ENCODE measurements at places on chromosomes 7 and 10.
A peak's percentile ranks its signal among the peaks of the same experiment; 100 is the strongest.

DNA sequence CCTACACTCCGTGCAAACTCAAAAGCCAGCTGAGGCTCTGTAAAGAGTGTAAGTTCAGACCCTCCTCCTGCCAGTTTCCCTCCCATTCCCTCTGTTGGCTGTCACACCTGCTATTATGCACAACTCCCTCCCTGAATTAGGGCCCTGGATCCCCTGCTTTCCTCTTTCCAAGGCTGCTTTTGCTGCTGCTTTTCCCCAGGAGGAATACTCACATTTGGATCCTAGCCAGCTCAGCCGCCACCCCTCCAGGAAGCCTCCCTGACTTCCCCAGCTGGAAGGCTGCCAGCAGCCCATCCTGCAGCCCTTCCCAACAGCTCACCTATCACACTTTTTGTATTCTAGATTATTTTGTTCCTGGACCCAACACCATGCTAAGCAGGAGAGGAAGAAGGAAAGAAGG is 40.9 kb upstream of the WDR11 start:
- no peak for DNase-seq

GRCh38 chr10:77494327-77494726 is 143.3 kb downstream of the KCNMA1 start:
- peak; percentile 45 for DNase-seq

DNA sequence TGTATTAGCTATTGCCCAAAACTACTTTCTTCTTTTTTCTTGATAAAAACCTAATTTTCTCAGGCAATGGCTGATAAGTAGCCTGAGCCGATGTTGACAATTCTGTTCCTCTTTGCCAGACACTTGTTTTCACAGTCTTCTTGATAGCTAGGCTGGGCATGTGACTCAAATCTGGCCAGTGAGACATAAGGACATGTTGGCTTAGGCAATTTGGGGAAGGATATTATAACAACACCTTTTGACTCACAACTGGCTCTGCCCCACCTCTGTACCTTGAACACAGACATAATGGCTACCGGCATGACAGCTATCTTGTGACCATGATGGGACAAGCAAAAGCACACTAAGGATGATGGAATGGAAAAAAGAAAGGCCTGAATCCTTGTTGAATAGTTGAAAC is 72.9 kb upstream of the GPR22 start:
- DNase-seq: no peak

DNA sequence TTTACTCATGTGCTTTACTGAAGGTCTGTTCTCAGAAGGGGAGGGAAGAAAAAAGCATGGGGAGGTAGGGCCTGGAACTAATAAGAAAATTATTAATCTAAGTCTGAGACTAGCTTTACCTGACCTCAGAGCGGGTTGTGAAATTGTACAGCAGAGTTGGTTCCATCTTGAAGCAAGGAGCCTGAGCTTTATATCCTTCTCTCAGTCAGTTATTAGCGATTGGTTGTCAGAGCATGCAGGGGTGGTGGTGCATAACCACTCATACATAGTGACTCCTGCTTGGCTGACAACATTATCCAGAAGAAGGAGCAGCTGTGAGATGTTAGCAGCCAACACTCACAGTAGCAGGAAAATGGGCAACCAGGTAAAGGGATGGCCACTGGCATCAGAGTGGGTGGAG is 976.3 kb upstream of the LRRTM3 start:
- no peak for DNase-seq

DNA sequence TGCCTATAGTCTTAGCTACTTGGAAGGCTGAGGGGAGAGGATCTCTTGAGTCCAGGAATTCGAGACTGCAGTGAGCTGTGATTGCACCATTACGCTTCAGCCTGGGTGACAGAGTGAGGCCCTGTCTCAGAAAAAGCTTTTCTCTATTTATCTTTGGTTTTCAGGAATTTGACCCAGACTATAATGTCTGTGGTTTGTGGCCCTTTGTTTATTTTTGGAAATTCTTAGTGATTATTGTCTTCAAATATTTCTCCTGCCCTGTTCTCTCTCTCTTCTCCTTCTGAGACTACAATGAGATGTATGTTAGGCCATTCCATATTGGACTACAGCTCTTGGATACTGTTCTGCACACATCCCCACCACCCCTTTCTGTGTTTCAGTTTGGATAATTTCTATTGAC is 4.7 kb downstream of the MUC12 start:
- DNase-seq: peak; percentile 18

GRCh38 chr10:112960151-112960681 is 10.2 kb downstream of the TCF7L2 start:
- DNase-seq: peak; percentile 62

GRCh38 chr10:17684537-17684936 is 40.6 kb downstream of the STAM start:
- DNase-seq: no peak

DNA sequence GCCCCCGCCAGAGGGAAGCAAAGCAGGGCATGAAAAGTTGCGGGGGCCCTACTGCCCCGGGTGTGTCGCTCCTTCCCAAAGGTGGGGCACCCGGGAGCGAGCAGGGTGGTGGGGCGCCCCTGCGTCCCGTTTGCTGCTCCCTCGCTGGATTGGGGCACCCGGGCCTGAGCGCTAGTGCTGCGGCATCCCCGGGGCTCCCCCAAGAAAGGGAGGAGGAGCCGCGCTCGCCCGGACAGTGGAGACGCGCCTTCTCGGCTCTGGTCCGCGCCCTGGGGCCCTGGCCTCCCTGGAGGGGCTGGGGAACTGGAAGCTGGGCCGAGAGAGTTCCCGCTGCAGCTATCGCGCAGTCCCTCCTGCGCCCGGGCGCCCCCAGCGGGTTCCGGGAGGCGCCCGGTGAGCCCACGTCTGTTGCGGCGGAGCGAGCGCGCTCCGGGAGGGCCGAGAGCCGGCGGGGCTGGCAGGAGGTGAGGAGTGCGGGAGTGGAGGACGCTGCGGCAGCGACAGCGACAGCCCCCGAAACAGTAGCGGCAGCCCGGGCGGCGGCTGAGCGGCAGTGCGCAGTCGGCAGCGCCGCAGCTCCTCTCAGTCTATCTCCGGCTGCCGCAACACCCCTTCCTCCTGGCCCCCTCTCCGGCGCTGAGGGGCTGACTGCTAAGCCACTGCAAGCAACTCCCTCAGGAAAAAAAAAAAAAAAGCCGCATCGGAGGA is 504 bp upstream of the BMPER start:
- DNase-seq: peak; percentile 28

GRCh38 chr7:138575897-138576428 is 115.9 kb downstream of the TRIM24 start:
- no peak for DNase-seq

DNA sequence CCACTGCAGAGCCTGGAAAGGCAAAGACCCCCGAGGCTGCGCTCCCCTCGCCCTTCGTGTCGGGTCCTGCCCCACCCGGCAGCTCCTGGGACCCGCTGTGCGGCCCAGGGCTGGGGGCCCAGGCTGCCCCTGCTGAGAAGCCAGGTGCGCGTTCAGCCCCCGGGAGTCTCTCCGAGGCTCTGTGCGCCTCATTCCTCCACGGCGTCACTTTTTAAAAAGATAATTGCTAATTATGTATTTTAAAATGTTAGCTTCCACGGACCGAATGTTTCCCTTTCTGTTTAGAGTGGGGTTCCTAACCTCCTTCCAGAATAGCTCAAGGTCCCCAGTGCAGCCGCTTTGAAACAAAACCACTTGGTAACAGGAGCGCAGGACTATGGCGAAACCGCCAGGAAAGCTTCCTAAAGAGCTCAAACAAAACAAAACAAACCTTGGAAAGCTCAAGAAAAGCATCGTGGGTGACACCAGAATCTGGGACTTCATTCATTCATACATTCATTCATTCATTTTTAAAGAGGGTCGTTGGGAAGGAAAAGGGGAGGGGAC is 45.6 kb downstream of the PDIA4 start:
- peak; percentile 55 for DNase-seq

DNA sequence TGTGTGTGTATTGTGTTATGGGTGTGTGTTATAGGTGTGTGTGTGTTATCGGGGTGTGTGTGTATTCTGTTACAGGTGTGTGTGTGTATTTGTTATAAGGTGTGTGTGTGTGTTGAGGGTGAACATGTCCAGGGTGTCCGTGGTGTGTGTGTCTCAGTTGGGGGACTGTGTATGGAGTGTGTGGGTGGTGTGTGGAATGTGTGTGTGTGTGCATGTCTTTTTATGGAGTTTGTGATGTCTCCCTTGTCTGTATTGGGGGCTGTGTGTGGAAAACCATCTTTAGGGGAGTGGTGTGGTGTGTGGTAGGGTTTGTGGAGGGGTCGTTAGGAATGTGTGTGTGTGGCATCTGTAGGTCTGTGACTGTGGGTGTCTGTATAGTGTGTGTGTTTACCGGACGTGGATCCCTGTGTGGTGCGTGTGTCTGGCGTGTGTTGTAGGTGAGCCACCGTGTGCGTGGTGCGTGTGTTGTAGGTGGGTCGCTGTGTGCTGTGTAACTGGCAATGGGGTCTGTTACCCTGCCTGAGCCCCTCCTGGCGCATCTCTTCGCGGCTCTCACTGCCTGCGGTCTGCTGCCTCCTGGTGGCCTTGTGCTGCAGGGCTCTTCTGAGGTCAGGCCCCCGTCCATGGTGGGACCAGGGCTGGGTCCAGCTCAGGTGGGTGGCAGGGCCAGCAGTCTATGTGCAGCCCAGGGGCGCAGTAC is 61.7 kb downstream of the PALD1 start:
- DNase-seq: peak; percentile 10

- no peak for DNase-seq
These were observed 36.2 kb downstream of the INPP5F start for GRCh38 chr10:119762035-119762434.

Measured in amniotic epithelial cell (primary cell).